ENCODE measurements at places on chromosomes 6 and 20. TPM values are rescaled to one million over a fixed set of nuclear protein-coding genes. Genes with fewer than 3 reads are reported as not detected.

DNA sequence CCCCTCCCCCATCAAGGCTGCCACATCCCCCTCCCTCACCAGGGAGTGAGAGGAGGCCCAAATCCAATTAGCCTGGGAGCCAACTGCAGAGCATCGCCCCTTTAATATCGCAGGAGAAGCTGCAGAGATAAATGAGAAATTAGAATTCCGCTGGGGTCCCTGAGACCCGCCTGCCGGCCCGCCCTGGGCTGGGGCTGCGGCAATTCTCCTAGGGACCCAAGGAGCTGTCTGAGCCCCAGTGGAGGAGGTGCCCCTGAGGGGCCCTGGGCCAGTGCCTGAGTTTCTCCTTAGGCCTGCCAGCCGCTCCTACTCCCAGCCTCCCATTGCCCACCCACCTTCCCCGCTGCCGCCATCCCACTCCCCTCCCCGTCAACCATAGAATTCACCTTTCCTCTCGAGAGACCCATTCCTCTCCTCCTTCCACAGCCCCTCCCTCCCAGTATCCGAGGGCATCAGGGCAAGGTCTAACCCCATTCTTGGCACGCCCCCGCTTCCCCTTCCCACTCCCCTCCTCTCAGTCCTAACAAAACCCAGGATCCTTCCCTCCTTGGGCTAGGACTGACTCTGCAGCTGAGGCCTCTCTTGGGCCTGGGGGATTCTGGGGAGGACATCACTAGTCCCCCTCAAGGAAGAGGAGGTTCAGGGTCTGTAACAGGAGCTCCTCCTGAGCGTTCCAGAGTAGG lies 20.0 kb upstream of the CDH22 start:
- no peak for DNase-seq

DNA sequence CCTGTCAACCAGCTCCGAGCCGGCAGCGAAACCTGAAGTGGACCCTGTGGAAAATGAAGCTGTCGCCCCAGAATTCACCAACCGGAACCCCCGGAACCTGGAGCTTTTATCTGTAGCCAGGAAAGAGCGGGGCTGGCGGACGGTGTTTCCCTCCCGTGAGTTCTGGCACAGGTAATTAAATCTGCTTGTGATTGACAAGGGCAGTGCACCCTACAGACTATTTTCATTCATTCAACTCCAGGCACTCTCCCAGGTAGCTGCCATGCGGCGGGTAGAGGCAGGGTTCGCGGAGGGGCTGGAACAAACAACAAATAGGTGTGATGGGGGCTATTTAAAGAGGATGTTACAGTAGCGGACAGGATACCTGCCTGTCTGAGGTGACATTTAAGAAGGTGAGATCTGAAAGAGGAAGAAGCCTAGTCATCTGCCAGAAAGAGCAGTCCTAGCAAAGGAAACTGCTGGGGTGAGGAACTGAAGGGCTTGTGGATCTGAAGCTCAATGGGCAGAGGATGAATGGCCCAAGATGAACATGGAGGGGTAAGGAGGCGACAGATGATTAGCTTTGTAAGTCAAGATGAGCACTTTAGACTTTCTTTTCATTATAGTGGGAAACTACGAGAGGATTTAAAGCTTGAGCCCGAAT lies 810 bp downstream of the MRPL18 start:
- no peak for DNase-seq

GRCh38 chr6:102619585-102619984 lies 1226.1 kb downstream of the GRIK2 start:
- DNase-seq: no peak

DNA sequence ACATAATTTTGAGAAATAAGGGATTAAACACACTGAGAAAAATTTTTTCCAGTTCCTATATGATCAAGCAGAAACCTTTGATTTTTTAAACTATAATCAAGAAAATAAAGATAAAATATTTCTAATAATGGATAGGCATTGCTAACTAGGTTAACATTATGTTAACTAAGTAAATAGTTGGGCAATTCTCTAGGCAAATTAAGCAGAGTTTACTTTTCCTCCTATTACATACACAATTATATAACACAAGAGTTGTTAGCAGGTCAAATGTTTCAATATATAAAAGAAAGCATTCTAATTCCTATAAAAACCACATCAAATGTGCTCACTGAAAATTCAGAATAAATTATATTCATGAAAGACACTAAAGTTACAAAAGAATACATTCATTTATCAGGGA lies 191.7 kb downstream of the GMDS start:
- no peak for DNase-seq

The HIVEP2 gene
- total RNA-seq: 17.0 TPM

The PROKR2 gene
- not detected for total RNA-seq

DNA sequence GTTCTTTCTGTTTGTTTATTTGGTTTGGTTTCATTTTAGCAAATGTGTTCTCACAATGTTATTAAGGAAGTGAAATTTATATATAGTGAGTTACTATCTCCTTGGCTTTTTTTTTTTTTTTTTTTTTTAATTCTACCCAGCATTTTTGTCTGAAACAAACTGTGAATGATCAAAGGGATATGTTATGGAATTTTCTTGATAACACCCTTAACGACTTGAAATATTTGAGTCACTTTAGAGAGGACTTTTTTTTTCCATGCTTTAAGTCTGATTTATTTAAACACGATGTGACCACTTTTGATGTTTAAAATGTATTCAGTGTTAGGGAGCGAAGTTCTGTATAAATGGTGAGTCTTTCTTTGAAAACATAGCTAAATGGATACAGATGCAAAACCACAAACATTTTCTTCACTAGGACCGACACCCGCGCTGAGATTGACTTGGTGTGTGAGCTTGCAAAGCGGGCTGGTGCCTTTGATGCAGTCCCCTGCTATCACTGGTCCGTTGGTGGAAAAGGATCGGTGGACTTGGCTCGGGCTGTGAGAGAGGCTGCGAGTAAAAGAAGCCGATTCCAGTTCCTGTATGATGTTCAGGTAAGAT lies 149.7 kb downstream of the MTHFD1L start:
- no peak for DNase-seq

DNA sequence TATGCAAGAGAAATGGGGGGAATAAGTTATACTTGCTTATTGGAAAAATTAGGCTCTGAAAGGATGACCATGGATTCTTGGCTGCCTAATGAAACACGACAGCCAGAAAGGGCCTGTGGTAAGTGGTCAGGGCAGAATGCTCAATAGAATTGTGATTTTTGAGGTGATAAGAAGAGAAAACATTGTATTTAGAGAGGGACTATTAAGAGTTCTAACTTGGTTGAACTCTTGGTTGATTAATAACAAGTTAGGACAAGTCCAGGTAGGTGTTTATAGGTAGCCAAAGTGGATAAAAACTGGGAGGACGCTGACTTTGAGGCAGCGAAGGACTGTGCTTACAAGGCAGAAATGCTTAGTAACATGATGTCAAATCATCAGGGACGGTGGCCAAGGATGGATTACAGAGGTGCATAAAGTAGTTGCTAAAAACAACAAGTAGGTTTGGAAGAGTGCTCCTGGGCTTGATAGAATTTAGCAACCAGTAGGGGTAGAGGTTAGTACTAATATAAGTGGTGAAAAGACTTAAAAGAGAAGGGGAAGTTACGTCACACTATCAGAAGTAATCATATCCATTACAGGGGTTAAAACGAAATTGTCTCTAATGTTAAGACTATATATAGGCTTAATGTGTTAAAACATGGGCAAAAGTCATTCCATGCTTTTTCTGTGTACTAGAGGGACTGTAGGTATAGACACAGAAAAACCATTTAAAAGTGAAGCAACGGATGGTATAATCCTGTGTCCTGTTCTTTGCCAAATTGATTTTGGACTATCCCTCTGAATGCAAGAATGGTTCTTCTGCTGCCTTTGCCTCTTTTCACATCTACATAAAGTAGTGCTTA lies 98.6 kb downstream of the EYA4 start:
- DNase-seq: no peak

- peak; percentile 40 for DNase-seq
Measured at GRCh38 chr6:7108196-7108963, 619 bp downstream of the RREB1 start.

The DCDC2 gene
- 3.2 TPM for total RNA-seq

DNA sequence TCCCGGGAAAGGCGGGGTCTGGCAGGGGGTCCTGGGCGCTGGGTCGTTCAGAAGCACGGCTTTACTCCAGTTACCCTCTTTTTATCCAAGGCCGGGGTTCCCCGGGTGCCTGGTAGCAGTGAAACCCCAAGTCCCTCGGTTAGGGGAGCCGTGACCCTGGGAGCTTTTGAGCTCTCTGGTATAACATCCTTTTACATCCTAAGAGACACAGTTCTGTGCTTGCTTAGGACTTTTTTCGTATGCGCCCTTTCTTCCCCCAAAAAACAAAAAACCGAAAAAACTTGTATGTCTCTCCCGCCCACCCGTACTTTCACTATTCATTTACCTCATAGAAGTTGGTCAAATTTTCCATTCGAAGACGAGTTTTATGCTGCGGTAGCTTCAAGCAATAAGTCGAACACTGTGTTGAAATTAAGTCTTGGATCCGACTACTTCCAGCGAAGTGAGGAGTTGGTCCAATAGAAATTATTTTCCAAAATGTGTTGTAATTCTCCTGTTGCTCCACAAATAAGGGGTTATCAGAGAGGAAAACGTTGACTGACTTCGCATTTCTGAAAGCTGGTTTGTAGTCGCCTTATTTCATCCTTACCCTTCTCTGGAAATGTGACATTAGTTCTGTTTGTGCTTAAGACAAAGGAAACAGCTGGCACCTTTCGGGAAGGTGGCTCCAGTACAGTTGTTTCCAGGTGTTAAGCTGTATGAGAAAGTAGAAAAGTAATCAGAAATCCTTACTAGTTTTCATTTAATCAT lies 816 bp upstream of the MAN1A1 start:
- peak; percentile 69 for DNase-seq

DNA sequence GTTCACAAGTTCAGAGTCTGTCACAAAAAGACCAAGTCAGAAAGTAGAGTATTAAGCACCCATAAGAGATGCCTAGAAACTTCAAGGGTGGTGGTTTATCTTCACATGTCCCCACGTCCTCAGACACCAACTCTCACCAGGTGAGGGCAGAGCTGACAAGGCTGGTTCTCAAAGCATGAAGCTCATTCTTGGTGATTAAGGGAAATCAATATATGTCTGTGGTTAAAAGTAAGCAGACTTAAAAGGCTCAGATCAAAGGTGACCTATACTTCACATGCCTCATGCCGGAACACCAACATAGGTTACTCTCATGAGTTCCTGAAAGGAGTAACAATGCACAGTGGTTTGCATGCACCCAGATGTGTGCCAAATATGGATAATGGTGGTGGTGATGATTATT lies 27.0 kb downstream of the IL17A start:
- no peak for DNase-seq

- DNase-seq: no peak
Measured at GRCh38 chr6:42429042-42429585, 22.6 kb downstream of the TRERF1 start.

DNA sequence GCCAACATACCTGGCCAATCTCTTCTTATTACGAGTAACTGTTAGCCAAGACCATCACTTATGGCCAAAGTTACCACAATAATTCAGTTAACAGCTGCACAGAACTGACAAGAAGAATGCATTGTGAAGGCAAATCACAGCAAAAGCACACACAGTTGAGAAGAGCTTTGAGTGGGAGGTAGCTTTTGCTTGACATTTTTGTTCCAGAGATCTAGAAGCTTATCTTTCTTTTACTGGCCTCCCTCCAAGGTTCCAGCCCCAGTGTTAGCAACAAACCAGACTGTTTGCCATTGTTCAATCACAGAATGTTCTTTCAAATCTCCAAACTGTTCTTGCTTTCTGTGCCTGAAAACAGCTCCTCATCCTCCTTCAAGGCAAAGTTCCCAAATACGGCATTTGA lies 35.9 kb upstream of the IRAK1BP1 start:
- peak; percentile 92 for DNase-seq

GRCh38 chr20:50636601-50637540 lies 54.5 kb downstream of the RIPOR3 start:
- DNase-seq: no peak

GRCh38 chr6:134753001-134753400 lies 196.9 kb downstream of the ALDH8A1 start:
- no peak for DNase-seq

The ETV7 gene
- total RNA-seq: 2.4 TPM
